ENCODE measurements at places on chromosomes 4 and X.

- DNase-seq, result no peak
Observed at GRCh38 chr4:11415409-11416070, 13.2 kb downstream of the HS3ST1 start.

DNA sequence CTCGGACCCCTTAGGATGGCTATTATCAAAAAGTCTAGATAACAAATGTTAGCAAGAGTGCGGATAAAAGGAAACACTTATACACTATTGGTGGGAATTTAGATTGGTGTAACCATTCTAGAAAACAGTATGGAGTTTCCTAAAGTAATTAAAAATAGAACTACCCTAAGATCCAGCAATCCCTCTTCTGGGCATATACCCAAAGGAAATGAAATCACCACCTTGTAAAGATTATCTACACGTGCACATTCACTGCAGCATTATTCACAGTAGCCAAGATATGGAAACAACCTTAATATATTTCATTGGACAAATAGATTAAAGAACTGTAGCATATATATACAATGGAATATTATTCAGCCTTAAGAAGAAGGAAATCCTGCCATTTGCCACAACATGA lies 462.4 kb downstream of the IQCM start:
- DNase-seq, result no peak

- DNase-seq, result no peak
Observed at GRCh38 chr4:71113294-71113693, 119.8 kb downstream of the DCK start.

DNA sequence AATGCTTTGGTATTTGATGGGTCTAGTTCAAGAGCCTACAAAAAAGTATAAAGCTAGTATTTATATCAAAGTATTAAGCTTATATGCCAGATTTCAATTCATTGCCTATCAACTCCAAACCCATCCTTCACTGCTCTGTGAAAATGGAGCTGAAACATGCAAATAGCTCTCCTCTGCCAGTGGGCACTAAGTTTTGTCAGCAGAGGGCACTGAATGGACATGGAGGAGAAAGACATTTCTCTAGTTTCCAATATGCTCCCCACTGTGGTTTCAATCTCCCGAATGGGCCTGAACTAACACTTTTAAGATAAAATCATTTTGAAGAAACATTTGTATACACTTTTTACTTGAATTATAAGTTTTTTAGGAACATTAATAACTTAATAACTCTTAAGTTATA lies 12.4 kb downstream of the PPID start:
- no peak for DNase-seq

DNA sequence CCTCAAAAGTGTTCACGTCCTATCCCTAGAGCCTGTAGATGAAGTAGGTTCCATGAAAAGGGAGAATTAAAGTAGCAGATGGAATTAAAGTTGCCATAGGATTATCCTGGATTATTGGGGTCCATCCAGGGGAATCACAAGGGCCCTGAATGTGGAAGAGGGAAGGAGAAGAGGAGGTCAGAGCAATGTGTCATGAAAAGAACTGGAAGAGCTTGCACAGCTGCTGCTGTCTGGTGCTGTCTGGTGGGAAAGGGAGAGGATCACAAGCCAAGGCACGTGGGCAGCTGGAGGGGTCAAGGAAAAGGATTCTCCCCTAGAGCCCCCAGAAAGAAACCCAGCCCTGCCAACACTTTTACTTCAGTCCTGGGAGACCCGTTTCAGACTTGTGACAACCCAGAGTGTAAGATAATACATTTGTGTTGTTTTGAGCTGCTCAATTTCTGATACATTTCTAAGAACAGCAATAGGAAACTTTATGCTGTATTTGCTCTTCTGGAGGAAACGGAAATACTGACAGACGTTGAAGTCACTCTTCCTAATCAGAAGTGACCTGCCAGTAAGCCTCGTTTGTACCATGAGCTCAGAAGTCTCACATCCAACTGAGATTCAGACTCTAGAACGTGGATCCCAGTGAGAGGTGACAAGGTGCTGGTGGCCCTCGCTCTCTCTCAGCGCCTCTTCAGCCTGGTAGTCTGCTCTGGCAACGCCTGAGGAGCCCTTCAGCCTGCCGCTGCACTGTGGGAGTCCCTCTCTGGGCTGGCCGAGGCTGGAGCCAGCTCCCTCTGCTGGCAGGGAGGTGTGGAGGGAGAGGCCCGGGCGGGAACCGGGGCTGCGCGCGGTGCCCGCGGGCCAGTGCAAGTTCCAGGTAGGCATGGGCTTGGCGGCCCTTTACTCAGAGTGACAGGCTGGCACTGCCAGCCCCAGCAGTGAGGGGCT lies 34.7 kb upstream of the ENPP6 start:
- DNase-seq, result no peak

- no peak for DNase-seq
Observed at GRCh38 chrX:131818297-131818936, 204.7 kb upstream of the STK26 start.

DNA sequence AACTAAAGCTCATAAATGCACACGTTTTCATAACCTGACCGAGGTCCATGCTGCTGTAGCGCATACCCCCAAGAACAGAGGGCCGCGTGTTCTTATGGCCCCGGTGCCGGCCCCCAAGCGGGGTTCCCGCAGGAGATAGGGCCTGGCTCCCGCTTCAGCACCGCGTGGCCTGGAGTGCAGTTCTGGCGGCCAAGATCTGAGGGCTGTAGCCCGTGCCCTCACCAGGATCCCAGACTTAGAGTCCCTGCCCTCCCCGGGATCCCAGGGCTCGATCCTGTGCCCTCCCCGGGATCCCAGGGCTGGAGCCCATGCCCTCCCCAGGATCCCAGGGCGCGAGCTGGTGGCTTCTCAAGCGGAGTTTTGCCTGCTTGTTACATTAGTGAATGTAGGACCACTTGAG lies 1.0 kb upstream of the GRPEL1 start:
- DNase-seq, result no peak

DNA sequence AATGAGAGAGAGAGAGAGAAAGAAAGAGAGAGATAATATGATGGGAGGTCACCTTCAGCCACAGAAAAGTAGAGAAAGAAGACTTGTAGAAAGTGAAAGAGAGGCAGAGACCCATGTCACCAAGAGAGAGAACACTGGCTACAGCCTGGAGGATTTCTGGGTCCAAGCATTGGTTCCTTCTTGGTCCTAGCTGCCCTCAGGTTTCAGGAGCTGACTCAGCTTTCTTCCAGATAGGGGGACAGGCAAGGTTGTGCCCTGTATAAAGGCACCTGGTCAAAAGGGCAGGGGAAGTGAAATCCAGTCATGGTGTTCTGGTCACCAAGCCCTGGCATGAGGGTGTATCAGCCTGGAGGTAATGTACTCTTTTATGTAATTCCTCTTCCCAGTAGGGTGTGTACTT lies 47.5 kb upstream of the XK start:
- DNase-seq, result no peak

DNA sequence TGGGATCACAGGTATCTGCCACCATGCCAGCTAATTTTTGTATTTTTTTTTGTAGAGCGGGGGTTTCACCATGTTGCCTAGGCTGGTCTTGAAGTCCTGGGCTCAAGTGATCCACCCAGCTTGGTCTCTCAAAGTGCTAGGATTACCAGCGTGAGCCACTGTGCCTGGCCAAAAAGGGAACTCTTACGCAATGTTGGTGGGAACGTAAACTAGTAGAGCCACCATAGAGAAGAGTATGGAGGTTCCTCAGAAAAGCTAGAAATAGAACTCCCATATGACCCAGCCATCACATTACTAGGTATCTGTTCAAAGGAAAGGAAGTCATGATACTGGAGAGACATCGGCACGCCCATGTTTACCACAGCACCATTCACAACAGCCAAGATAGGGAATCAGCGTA lies 85.9 kb downstream of the PRKX start:
- DNase-seq, result no peak

GRCh38 chr4:46390355-46391058 lies 579 bp upstream of the GABRA2 start:
- no peak for DNase-seq

DNA sequence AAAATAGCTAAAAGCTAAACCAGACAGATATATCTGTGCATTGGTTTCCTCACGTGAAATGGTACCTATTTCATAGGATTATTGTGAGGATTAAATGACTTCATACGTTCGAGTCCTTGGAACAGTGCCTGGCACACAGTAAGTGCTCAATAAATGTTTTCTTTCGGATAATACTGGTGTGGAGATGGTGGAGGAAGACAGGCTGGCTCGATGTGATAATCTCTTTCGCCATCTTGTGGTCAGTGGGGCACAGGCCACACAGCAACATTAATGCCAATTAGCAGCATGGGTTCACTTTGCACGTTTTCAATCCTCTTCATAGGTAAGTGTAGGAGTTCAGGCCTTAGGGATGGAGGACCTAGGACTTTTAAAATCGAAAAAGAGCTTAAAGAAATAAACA lies 9.3 kb downstream of the PAGE4 start:
- DNase-seq, result no peak

GRCh38 chr4:107283587-107284559 lies 247.8 kb upstream of the DKK2 start:
- DNase-seq, result no peak

DNA sequence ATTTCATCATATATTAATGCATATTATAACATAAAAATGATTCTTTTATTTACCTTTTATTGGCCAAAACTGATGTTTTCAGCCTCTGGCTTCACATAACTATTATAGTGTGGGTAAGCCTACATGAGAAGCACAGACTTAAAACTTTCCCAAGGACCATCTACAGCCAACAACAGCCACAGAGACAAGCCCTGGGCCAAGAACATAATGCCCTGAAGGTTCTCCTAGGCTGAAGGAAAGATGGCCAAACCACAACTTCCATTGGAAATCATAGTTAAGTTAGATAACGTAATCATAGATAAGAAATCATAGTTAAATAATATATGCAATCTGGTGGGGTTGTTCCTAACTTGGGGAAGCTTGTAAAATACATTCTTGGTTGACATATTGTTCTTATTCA lies 280.0 kb upstream of the EMCN start:
- DNase-seq, result no peak

- no peak for DNase-seq
Observed at GRCh38 chrX:11285651-11286050, 7.6 kb upstream of the AMELX start.

GRCh38 chr4:122480655-122481487 lies 24.3 kb upstream of the IL2 start:
- DNase-seq, result no peak

GRCh38 chrX:78922754-78923153 lies 22.4 kb upstream of the P2RY10 start:
- no peak for DNase-seq

DNA sequence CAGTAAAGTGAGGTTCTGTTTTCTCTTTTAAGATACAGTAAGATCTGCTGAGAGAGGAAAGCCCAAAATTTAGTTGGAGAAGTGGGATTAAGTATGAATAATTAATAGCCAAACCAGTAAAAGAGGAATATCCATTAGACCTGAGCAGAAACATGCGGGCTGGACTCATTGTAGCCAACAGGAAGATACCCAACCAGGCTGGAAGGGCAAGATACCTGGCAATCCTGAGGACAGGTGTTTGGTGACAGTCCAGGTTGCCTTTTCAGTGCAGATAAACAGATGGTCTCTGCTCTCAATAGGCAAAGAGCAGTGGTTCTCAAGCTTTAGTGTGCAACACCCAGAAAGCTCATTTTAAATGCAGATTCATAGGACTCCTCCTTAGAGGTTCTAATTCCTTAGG lies 980.8 kb upstream of the GRID2 start:
- no peak for DNase-seq

DNA sequence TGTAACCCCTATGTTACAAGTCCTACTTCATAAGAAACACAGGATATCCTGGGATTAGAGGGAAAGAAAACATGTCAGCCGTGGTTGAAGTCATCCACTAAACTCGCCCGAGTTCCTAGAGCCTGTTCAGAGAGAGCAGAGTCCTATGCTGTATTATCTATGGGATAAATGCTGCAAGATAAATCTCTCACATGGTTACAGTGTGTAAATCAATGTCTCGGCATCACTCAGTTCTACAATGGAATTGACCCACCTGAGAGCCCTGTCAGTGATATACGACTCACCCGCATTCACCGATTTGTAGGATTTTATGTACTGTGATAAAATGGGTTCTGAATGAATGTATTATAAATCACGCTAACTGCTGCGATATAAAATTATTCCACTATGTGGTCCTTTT lies 127.8 kb upstream of the ANXA3 start:
- no peak for DNase-seq

- no peak for DNase-seq
Observed at GRCh38 chrX:34654696-34655490, 2.2 kb downstream of the TMEM47 start.

GRCh38 chr4:170134821-170135220 lies 45.1 kb upstream of the AADAT start:
- no peak for DNase-seq

DNA sequence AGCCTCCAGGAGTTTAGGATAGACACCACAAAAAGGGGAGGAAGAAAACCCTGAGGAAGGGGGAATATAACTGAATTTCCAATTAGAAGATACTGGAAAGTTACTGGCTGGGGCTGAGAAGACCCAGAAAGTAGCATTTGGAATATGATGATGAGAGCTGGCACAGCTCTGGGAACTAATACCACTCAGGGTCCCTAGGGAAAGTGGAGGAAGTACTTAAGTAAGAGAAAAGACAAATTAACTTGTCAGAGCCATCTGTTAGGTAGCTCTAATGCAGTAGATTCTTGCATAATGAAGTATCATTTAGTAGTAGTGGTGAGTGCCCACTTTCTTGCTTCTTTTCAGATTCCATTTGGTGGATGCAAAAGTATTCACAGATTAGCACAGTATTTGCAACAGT lies 90.8 kb upstream of the TSPAN5 start:
- DNase-seq, result no peak

DNA sequence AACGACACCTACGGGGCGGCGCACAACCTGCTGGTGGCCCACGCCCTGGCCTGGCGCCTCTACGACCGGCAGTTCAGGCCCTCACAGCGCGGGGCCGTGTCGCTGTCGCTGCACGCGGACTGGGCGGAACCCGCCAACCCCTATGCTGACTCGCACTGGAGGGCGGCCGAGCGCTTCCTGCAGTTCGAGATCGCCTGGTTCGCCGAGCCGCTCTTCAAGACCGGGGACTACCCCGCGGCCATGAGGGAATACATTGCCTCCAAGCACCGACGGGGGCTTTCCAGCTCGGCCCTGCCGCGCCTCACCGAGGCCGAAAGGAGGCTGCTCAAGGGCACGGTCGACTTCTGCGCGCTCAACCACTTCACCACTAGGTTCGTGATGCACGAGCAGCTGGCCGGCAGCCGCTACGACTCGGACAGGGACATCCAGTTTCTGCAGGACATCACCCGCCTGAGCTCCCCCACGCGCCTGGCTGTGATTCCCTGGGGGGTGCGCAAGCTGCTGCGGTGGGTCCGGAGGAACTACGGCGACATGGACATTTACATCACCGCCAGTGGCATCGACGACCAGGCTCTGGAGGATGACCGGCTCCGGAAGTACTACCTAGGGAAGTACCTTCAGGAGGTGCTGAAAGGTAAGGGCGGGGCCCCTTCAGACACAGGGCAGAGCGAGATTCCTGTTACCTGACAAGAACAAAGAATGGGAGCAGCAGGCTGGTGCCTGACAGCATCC lies 11.7 kb downstream of the RPL9 start:
- DNase-seq, result no peak

DNA sequence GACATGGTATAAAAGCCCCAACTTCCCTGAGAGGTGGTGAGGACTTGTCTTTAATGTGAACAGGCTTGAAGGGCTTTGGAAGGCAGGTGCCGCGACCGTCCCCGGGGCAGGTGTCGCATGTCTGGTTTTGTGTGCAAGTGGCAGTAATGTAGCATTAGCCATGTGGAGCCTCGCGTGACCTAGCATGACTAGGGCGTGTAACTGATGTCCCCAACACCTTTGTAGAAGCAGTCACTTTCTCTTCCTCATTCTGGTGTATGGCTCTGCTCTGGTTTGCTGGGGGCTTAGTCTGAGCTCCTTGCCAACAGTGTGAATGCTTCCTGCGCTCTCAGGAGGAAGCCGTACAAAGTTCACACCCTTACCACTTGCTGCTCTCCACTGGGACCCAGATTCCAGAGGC lies 145.7 kb downstream of the AMMECR1 start:
- DNase-seq, result no peak
